T-cell (primary cell): ENCODE measurements at places on chromosomes 3 and 15.

GRCh38 chr15:87207990-87208580, 1048.5 kb downstream of the NTRK3 start:
- no peak for DNase-seq

GRCh38 chr3:84968701-84969235, 10.0 kb downstream of the CADM2 start:
- no peak for DNase-seq

DNA sequence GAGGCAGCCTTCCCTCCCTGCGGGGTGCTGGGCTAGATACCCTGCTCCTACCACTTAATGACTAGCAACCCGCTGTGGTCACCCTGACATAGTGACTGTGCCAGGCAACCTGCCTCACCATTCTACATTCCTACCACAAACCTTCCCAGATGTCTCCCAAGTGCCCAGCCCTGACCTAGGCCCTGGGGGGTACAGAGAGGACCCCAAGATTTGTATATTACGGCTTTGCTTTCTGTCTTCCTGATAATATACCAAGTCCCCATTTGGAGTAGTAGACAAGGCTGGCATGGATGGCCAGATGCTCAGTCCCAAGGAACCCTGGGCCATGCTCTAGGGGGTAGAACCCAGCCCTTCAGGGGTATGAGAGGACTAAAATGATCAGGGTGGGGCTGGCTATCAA, 31.0 kb downstream of the ESYT3 start:
- no peak for DNase-seq

DNA sequence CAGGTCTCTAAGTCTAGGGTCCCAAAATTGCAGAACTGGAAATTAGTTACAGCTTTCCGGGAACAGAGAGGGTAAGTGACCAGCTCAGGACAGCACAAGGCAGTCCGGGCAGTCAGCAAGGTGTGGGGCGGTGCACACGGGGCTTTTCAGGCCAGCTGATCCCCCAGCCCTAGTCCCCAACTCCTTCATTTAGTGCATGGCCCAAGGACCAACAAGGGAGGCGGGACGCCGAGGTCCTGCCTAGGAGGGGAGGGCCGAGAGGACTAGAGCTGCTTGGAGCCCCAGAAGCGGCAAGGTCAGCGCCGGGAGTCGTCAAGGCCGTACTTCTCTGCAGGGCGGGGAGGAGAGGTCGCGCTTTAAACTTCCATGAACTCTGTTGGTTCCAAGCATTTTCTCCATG, 2.0 kb upstream of the PDE8A start:
- DNase-seq = no peak

- DNase-seq = no peak
These were observed 488.2 kb upstream of the NECTIN3 start for GRCh38 chr3:110583373-110583935.

GRCh38 chr3:76765511-76765910, 274.4 kb upstream of the ROBO2 start:
- no peak for DNase-seq

GRCh38 chr15:99983171-99983885, 250.1 kb upstream of the LYSMD4 start:
- DNase-seq = no peak

- no peak for DNase-seq
These were observed 8.9 kb downstream of the RNF7 start for GRCh38 chr3:141746962-141747361.

DNA sequence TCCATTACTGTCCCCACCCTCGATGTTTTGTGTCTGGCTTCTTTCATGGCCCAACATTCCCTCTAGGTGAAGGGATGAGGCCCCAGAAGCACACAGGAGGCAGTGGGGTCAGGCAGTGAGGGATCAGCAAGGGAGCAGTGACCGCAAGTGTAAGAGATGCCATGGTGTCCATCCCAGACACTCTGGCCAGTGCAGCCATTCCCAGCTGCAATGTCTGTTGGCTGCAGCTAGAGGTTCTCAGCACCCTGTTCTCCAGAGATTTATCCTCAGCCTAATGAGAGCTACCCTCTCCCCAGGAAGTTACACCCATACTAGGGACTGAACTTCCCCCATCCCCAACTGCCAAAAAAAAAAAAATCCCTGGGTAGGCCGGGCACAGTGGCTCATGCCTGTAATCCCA, 40.2 kb downstream of the TRANK1 start:
- DNase-seq = no peak

GRCh38 chr3:58874795-58875194, 175.0 kb downstream of the CFAP20DC start:
- DNase-seq = no peak

DNA sequence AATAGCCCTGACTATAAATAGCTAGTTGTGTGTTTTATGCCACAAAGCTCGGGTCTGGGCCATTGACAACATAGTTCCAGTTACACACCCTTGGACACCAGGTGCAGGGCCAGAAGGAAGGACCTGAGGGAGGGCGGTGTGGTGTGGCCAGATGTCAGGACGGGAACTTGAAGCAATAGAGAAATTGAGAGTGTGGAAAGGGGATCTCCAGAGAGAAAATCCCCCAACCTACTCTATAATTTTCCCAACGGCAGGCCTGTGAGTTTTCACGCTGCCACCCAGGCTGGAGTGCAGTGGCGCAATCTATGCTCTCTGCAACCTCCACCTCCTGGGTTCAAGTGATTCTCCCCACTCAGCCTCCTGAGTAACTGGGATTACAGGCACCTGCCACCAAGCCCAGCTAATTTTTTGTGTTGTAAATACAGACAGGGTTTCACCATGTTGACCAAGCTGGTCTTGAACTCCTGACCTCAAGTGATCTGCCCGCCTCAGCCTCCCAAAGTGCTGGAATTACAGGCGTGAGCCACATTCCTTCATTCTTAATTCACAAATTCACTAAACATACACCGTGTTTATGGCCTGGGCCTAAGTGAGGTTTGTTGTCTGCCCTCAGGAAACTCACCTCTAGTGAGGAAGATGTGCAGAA, 70.8 kb upstream of the KLF13 start:
- no peak for DNase-seq

GRCh38 chr3:57917601-57918000, 90.6 kb upstream of the FLNB start:
- no peak for DNase-seq

GRCh38 chr15:71612869-71613268, 197.5 kb upstream of the NR2E3 start:
- DNase-seq = no peak

GRCh38 chr3:37689645-37690356, 171.9 kb upstream of the CTDSPL start:
- DNase-seq = no peak

GRCh38 chr15:67164401-67164791, 90.1 kb downstream of the AAGAB start:
- no peak for DNase-seq

GRCh38 chr15:69718916-69719315, 266.3 kb downstream of the RPLP1 start:
- DNase-seq = peak; percentile 11

DNA sequence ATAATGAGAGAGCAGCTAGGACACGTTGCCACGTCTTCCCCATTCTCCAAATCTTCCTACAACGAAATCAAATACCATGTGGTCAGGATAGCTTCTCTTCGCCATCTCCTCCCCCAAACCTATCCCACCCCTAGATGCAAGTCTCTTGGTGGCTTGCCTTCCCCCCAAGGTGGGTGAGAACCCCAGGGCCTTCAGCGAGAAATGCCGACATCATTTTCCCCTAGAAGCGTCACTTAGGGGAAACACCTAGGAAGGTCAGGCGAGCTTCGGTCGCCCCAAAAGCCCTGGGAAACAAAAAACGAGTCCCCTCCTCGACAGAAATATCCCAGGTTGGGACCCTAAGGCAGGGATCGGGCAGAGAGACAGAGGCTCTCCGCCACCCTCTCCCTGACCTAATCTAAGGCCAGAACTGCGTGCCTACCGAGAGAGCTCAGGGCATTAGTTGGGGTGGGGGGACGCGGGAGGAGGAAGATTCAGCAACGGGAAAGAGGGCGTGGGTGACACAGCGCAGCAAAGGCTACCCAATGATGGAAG, 502 bp downstream of the DPH3 start:
- DNase-seq = peak; percentile 9

DNA sequence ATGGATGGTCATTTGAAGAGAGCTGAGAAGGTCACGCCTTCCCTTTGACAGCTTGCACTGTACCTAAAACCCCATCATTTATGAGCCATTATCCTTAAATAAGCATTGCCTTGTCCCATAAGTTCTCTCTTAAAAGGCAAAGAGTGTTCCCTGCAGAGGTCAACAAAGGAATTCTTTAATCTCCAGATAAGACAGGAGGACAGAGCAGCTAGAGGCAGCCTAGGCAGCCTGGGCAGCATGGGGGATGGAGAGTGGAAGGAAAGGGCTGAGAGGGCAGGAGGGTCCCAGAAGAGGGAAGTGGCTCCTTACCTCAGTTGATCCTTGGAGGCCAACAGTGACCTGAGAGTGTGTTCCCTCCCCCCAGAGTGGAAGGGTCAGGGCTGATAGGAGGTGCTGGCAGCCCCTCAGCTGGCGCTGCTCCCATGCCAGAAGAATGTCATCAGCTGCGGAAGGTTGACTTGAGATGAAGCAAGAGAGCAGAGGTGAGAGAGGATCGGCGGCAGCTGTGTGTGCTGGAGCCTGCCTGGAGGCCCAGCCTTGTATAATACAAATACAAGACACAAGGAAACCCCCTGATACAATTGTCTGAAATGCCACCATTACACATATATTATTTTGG, 12.8 kb downstream of the KBTBD13 start:
- no peak for DNase-seq

DNA sequence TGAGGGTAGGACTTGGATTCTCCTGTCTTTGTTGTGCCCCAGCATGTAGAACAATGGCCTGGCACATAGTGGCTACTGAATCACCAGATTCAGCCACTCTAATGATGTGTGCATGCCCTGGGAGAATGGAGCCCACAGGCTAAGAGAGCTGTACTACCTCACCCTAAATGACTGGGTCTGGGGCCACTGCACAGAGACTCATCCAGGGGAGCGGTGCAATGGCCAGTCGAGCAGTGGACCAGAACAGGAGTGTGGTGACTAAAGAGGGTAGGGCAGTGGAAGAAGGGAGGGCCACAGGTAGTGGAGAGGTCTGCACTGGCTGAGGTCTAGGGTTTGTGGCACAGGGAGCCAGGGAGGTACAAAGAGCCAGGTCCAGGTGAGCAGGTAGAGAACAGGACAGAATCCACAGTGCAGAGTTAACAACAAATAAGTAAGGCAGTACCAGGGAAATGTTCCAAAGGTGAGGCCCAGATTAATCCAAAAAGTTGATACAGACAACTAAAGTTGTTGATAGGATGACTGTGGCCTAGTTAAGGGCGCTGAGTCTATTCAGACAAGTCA, 142.7 kb upstream of the ATP11B start:
- no peak for DNase-seq

DNA sequence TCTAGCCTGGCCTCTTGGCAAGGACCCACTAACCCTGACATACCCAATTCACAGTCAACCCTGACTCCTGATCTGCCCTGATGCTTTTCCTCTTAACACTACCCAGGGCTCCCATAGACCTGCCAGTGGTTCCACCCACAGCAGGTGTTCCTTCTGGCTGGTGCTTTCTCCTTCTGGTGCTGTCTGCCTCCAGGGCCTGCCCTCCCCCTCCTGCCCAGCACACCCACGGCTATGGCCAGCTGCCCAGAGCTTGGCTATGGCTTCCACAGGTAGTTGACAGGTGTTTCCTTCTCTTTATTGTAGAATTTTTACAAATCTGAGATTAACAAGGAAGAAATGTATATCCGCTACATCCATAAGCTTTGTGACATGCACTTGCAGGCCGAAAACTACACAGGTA, 46.5 kb upstream of the MANF start:
- DNase-seq = no peak

- DNase-seq = no peak
These were observed 194.3 kb downstream of the RORA start for GRCh38 chr15:61034678-61035291.

GRCh38 chr3:50512131-50512530, 8.7 kb upstream of the CACNA2D2 start:
- no peak for DNase-seq

DNA sequence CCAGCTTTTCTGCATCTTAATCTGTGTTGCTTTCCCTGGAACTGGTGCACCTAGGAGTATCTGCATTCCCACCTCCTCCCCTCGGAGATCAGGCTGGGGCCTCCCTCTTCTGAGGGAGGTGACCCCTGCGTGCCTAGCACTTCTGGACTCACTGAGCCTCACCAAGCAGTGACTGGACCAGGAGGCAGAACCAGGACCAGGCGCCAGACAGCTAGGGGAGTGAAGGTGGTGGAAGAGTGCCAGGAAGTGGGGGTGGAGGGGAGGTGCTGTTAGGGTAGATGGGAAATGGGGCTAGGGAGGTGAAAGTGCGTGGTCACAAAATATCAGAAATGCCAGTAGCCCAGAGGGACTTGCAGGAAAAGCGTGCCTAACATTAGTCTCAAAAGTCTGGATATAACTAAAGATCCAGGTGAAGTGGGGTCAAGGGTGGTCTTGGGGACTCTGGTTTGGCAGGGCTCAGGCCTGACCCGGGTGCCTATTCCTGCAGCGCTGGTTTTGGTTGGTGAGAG, 1.2 kb downstream of the DUOXA2 start:
- DNase-seq = no peak

DNA sequence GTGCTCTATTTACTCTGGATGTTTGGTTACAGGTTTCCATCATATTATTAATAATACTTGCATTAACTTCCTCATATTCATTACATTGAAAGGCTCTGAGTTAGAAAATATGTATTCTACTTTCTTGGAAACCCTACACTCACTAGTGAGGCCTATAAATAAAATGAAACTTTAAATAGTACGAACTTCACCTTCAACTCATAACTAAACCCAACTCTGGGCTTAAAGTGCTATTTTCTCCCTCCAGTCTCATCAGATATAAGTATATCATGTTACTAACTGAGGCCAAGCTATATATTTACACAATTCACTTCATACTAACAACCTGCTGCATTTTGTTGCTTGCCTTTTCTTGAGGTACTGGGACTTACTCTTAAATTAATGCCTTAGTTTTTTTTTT, 306.7 kb downstream of the TIGIT start:
- DNase-seq = no peak

DNA sequence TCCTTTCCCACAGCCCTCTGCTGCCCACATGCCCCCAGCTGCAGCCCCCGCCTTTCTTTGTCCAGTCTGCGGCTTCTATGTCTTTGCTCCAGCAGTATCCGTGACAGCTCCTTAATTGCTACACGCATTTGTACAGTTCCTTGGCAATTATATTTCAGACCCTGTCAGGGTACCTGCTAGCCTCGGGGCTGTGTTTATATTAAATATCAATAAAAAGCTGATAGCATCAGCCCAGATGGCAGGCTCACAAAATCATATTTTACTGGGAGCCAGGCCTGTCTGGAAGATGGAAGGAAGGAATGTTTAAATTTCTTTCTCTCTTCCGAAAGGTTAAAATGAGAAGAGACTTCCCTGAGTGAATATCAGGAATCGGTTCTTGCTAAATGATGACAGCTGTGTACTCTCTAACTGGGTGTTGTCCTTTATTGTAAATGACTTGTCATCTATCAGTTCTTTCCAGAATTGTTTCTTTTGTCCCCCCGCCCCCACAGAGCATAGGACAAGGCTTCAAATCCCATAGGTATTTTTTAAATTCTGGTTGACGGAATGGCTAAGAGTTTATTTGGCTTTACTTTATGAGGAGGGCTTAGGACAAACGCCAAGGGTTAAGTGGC, 378.1 kb downstream of the LRTM1 start:
- no peak for DNase-seq
